ENCODE measurements at places on chromosomes 5 and 9.
A peak's percentile ranks its signal among the peaks of the same experiment; 100 is the strongest.

GRCh38 chr5:137563301-137563645 lies 64.1 kb upstream of the SPOCK1 start:
- no peak for DNase-seq

- DNase-seq = peak; percentile 48
Observed at GRCh38 chr5:133240425-133241091, 188.7 kb downstream of the HSPA4 start.

DNA sequence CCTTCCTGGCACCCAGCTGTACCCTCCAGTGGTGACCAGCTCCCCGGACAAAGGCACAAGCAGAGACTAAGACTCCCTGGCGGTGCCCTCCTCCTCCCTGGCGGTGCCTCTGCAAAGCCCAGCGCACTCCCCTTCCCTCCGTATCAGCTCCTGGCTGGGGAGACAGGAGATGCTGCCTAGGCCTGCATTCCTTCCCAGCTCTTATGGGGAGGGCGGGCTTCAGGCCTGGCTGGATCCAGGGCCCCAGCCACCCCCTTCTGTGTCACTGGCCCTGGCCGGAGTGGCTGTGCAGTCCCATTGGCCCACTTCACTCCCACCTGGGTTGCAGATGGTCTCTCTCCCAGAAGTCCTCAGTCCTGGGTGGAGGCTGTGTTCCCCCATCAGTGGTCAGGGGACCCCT lies 6.4 kb downstream of the LCN12 start:
- no peak for DNase-seq

GRCh38 chr9:33129251-33129885 lies 37.8 kb downstream of the B4GALT1 start:
- DNase-seq = no peak

- no peak for DNase-seq
Observed at GRCh38 chr5:161094411-161094810, 242.4 kb upstream of the ATP10B start.

- DNase-seq = no peak
Observed at GRCh38 chr5:72085319-72085718, 22.0 kb upstream of the MAP1B start.

GRCh38 chr9:14806941-14807520 lies 84.5 kb upstream of the CER1 start:
- DNase-seq = no peak

GRCh38 chr9:20853866-20854265 lies 169.8 kb downstream of the FOCAD start:
- no peak for DNase-seq

- DNase-seq = peak; percentile 54
Observed at GRCh38 chr5:96936431-96937320, 796 bp downstream of the LNPEP start.

- DNase-seq = no peak
Observed at GRCh38 chr5:96527768-96528661, 95.0 kb upstream of the PCSK1 start.

DNA sequence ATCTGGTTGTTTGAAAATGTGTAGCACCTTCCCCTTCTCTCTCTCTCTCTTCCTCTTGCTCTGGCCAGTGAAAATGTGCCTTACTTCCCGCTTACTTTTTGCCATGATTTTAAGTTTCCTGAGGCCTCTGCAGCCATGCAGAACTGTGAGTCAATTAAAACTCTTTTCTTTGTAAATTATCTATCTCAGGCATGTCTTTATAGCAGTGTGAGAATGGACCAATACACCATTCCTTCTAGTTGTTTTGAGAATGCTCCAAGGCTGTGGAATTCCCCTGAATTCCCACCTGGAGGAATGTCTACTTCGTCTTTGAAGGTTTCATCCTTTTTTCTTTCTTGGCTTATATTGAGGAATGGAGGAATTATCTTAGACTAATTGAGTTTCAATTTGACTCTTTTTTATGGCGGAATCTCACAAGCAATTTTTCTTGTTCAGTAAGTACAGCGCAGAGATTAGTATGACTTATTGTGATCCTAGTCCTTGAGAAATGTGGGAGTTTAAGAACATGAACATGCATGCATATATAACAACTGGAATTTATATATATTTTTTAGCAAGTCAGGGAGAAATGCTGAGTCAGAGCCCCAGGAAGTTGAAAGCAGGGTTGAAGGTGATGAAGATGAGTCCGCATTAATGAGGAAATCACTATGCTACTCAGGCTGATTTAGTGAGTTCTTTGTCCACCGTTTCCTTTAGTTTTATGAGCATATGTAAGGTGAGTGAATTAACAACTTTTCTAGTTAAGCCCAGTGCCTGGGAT lies 488.1 kb upstream of the ADAMTS16 start:
- DNase-seq = no peak

DNA sequence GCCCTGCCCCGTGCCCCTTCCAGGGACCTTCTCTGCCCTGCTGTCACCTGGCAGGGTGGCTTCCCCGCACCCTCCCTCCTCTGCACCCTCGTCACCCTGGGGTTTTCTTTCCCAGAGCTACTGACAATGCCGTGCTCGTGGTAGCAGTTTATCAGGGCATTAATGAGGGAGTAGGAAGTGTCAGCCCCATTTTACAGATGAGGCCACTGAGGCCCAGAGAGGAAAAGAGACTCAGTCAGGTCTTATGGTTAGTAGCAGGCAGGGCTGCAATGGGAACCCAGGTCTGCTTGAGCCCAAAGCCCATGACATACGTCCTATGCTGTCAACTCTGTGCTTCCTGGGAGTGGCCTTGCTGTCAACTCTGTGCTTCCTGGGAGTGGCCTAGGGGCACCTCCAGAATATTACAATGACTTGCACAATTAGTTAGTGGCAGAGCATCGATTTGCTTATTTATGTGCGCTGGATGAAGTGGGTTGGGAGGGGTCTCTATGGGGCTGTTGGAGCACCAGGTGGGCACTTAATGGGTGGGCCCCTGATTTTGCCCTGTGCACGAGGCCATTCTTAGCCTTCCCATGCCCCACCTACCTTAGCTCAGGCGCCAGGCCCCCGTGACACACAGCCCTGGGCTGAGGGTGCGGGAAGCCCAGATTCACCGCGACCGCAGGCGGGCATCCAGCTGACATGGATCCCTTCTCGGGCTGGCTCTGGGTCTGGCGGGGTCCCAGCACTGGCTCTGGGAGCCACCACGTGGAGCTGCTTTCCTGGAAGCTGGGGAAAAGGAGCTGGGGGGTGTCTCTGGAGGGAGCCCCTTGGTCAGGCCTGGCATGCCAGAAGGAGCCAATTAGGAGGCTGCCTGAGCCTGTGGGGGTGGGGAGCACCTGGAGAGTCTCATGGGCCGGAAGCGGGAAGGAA lies 82.0 kb upstream of the ORM1 start:
- no peak for DNase-seq

DNA sequence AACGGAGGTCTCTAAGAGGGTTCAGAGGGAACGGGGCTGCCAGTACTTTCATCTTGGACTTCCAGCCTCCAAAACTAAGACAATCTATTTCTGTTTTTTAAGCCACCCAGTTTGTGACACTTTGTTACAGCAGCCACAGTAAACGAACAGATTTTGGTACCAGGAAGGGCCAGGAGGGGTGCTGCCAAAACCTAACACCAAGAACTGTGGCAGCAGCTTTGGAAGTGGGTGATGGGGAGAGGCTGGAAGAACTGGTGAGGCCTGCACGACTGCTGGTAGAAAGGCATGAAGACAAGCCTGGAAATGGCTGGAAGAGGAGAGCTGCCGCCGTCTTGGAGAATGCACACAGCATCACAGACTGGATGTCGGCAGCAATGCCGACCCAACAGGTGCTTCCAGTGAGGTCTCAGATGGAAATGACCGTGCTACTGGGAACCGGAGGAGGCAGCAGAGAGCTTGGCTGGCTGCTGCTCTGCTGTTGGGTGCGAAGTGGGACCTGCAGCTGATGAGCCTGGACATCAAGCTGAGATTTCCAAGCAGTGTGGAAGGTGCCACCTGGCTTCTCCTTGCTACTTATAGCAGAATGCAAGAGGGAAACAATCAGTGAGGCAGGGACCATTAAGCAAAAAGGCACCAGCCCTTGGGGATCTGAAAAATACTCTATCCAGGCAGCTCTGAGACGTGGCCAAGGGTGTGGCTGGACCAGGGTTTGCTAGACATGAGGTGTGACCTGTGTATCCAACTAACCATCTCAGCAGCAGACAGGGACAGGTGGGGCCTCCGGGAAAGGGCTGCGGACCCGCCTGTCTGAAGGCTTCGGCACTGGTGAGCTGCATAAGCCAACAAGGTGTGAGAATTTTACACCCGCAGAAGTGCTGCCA lies 4.7 kb upstream of the TMEM210 start:
- peak; percentile 18 for DNase-seq

- no peak for DNase-seq
Observed at GRCh38 chr9:34624475-34625185, 4.2 kb downstream of the ARID3C start.

DNA sequence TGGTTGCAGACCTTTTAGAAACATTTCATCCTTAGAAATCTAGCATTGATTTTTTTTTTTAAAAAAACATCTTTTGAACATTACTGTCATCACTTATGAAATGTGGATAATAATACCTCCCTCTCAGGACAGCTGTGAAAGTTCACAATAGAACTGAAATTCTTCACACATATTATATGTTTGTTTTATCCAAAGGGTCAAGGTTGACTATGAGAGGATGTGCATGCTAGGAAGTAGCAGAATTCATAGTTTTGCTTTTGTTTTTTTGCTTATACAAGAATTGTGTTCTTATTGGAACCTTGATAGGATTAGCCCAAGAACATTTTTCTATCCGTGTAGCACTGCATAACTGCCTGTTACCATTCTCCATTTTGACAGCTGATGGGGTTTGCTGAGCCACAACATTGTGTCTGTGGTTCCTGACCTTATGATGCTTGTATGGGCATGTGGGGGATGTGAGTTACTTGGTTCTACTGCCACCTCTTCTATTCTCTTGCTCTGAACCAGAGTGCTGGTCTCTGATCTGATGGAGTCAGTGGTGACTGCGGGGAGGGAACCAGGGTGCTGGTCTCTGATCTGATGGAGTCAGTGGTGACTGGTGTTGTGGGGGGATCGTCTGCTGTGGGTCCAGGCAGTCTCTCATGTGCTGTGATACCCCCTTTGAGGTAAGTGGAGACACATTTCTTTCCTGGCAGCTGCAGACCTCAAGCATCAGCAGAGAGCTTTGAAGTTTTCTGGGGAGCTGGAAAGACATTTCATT lies 27.1 kb upstream of the ACTBL2 start:
- no peak for DNase-seq

DNA sequence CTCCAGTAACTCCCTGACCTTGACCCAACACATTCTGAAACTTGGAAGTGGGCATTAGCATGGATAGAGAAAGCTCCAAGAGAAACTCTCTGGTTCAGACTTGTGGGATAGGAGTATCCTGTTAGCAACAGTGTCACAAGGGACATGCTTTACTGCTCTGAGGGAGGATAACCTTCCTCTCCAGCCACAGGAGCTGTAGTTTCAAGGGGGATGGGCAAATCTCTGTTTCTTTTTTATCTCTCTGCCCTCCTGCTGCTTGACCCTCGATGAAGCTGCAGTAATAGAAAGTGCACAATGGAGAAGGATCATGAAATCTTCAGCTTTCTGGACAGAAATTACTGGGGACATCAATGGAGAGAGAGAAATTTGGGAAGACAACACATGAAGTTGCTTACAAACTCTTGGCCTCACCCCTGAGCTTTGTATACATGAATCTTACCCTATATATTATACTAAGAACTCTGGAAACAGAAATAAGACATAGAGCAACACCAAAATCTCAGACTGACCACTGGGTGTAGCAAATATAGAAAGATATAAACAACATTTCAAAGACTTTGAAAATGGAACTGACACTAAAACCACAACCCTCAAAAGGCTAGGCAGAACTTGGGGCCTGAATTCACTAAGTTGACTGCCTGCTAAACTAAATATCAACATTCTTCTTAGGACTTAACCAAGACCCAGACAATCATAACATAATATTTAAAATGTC lies 471.0 kb upstream of the MEF2C start:
- no peak for DNase-seq

GRCh38 chr5:151577566-151577965 lies 13.6 kb downstream of the FAT2 start:
- no peak for DNase-seq

DNA sequence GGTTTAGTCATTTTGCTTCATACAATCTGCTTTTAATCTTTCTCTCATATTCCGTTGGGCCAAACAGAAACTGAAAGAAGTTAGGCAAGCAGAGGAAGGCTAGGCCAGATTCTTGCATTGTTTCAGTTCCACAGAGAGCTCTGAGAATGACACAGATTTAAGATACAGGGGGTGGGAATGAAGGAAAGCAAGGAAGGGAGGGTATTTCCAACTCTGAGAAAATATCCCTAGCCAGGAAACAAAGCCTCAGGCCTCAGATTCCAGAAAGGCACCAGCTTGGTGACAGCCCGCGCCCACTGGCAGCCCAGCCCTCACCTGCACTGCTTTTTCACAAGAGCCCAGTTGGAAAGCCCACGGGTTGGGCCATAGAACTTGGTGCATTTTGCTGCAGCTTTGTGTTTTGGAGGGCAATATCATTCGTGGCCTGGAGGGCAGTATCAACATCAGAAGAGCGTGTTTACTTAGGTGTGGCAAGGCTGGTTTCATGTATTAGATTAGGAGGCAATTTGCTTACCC lies 63.5 kb downstream of the ENC1 start:
- DNase-seq = no peak

- no peak for DNase-seq
Observed at GRCh38 chr5:67793418-67793817, 422.1 kb upstream of the PIK3R1 start.

DNA sequence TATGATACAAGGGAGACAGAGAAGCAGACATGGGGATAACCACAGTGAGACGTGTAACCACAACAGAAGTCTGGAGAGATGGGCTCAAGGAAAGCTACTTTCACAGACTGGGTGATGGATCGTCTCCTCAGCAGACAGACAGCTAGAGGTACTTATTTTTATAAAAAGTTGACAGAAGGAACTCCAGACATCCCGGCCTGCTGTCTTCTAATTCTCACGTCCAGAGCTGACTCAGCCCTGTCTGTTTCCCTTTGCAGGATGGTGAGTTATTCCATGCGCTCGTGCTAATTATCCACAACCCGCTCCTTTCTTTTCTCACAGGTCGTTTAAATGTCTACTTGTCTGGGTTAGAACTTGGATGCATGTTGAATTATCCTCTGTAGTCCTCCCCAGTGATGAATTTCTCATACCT lies 304.5 kb downstream of the CWC27 start:
- no peak for DNase-seq

DNA sequence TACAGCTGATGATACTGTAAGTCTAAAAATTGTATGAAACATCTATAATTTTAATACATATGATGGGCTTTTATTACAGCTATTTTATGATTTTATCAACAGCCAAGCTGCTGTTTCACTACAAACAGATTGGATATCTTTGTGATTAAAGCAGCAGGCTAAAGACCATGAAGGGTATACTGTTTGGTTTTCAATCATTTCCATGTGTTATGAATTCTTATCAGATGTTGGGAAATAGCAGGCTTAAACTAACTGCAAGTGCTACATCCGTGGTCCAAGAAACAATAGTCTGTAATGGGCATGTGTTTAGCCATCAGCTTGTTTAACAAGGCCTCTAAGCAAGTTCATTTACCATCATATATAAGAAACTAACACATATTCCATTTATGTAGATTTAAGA lies 107.5 kb downstream of the CWC27 start:
- no peak for DNase-seq

- DNase-seq = no peak
Observed at GRCh38 chr5:148991566-148991965, 71.3 kb downstream of the SH3TC2 start.

- no peak for DNase-seq
Observed at GRCh38 chr5:132802044-132802684, 10.9 kb upstream of the SOWAHA start.

- DNase-seq = no peak
Observed at GRCh38 chr9:134206311-134207300, 42.2 kb upstream of the RNU6ATAC start.
